Thoracic aorta (tissue), 2 donors: ENCODE measurements at places on chromosomes 6 and 20. TPM values are rescaled to one million over a fixed set of nuclear protein-coding genes. Genes with fewer than 3 reads are reported as not detected.

SNAP25 gene
- 1.3 TPM for total RNA-seq

NNAT gene
- not detected for total RNA-seq

PRR18 gene
- not detected for total RNA-seq

TNNC2 gene
- total RNA-seq: not detected

SLC17A3 gene
- 0.63 TPM for total RNA-seq

LTB gene
- not detected for total RNA-seq

CSNK2B gene
- total RNA-seq: 202 TPM

HLA-DPA1 gene
- total RNA-seq: 148 TPM

DNA sequence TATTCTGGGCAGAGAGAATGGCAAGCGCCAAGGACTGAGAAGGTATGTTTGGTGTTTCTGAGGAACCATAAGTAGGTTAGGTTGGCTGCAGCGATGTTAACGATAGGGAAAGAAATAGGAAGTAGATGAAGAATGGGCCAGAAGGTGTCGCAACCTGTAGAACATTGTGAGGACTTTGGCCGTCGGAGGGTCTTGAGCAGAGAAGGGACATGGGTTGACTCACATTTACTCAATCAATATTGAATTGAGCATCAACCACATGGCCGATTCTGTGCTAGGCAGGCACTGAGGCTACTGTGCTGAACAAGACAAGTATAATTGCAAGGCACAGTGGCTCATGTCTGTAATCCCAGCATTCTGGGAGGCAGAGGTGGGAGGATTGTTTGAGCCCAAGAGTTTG, 26.8 kb upstream of the RPN2 start:
- no peak for DNase-seq

DNA sequence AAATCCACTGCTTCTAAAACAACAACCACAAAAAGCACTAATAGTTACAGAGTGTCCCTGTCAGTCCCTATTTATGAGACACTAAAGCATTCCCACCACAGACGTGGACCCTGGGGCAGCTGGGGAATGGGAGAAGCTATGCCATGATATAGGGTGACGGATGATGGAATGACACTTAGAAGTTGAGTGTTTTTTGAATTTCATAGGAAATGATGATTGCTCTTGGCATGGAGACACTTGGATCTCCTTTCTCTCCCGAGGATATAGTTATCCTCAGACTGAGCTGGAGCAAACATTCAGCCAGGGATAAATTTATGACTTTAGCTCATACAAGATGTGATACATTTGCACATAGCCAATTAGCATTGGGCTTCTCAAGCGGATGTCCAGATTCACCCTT, 151.2 kb downstream of the EDN3 start:
- DNase-seq: no peak

DNA sequence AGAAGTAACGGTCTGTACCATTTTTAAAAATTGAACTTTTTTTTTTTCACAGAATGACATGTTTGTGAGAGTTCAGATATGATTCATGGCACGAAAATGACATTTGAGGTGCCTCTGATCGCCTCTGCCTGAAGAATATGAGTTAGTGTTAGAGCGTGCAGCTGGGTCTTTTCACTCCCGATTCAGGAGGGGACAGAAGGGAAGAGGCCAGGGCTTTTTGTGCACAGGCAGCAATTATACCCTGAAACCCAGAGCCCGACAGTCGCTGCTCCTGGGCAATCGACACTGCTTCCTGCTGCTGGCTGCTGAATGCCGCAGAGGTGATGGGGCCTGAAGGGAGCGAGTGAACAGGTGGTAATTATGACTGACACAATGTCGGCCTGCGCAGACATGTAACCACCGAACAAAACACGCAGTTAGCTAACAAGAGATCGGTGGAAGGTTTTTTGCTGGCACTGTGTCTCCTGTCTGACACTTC, 652.0 kb upstream of the NOX3 start:
- no peak for DNase-seq

DNA sequence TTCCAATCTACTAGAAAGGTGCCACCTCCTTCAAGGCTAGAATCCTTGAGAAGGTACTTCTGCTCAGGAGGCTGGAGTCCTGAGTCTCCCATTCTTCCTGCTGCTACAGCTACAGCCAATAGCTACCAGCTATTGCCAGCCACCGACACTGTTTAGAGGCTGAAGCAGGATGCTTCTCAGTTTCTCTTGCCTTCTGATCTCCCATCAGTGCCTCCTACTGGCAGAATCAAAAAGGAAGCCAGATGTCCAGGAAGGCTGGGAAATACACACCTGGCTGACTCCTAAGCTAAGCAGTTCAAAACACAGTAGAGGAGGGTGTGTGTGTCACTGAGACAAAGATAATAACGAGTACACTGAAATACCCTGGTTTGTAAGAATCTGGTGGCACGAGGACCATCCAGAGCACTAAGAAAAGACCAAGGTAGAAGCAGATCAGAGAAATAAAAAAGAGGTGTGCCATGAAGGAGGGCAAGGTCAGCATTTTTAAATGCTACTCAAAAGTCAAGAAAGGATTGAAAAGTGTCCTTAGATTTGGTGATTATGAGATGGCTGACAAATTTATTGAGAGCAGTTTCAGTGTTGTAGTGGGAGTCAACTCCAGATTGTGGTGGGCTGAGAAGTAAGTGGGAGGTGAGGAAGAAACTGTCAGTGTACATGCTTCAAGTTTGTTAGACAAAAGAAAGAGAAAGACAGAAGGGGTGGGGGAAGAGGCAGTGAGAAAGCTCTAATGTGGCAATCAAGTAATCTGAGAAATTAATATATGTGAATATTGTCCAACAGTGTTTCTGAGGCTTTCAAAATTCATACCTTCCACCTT, 2.3 kb upstream of the HLA-DMA start:
- no peak for DNase-seq

DNA sequence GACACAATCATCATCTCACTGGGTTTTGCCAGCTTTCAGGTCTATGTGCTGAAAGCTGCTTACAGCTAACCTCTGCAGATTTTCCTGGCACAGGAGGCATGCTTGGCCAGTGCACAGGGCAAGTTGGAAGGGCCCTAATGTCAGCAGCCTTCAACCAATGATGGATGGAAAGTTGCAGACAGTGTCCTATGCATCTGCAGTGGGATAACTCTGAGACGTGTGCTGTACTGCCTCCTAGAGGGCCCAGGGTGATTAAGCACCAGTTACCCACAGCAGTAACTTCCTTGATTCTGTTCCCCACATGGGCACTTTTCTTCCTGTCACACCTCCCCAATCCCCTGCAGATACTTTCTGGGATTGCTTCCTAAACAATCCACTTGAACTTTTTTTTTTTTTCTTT, 38.6 kb downstream of the OVOL2 start:
- no peak for DNase-seq

DNA sequence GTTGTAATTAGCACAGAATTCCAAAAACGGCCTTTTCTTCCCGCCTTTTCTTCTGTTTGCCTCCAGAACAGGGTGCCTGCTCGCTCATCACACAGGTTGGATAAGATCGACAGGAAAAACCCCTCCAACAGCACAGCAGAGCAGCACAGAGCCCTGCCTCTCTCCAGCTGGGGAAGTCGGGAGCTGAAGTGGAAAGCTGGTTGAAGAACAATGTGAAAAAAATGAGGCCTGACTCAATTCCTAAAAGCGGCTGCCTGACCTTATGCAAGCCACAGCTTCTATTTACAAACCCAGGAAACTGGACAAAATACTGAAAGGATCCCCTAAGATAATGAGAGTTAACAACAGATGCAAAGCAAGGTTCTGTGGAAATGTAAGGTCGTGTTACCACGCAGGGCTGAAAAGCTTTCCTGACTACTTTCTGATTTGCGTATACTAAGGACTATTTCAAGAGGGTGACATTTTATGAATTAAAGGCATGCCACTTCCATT, 116.9 kb downstream of the TTLL2 start:
- no peak for DNase-seq

DNA sequence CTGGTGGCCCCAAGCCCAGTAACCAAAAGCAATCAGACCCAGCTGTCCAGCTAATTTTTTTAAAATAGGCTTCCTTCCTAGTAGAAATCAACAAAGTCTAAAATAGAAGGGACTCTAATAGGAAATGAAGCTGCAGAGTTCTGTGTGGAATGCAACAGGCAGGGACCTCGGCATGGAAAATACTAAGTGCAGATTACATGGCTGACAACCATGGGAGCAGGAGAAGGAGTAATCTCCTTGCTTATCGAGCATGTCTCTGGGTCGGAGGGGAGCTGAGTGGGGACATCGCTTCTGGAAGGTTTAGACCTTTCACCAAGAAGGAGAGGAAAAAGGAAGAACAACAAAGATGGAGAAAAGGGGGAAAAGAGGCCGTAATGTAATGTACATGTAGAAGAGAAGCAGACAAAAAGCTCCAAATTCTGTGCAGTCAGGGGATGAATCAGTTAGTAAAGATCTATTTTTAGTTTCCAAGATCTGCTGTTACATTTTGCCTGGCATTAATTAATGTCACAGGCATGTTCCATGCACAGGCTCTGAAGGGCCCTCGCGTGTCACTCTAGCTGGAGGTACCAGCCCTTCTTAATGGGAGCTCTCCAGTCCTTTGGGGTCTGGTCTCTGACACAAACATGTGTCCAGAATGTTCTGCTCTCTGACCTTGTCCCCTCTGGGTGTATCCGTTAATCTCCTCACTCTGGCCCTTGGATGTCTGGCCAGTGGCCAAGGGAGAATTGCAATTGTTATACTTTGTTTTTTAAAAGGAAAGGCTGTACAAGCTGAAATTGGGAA, 16.6 kb upstream of the ZNF831 start:
- DNase-seq: no peak

DNA sequence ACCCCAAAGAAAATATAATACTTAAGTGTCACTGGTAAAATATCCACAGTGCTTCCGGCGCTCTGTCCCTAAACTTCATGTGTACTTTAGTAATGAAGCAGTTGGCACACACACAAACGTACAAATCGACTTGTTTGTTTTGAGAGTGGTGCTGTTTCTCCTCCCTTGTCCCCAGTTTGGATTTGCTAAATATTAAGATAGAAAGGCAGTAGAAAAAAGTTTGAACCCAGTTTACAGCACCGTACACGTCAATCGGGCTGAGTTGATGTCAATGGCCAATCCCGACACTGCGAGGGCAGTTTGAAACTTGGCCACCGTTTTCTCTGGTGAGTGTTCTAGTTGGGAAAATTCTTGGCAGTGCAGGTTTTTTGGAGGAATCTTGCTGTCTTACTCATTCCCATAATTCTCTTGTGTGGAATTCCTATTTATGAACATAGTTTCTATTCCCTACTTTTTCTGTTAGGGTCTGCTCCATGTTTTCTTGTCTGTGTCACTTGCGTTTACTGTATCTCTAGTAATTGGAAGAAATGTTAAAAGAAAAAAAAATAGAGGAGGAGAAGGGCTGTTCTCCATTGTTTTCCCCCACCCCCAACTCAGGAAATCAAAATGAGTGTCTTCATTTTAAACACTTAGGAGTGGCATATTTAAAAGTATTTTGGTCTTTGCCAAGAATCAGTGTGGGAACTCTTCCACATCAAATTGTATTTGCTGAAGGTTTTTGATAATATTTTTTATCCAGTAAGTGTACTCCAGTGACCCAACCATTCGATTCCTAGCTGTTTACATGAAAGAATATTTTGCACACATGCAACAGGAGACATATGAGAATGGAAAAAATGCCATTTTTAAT, 72.3 kb downstream of the OR2B2 start:
- DNase-seq: no peak

DNA sequence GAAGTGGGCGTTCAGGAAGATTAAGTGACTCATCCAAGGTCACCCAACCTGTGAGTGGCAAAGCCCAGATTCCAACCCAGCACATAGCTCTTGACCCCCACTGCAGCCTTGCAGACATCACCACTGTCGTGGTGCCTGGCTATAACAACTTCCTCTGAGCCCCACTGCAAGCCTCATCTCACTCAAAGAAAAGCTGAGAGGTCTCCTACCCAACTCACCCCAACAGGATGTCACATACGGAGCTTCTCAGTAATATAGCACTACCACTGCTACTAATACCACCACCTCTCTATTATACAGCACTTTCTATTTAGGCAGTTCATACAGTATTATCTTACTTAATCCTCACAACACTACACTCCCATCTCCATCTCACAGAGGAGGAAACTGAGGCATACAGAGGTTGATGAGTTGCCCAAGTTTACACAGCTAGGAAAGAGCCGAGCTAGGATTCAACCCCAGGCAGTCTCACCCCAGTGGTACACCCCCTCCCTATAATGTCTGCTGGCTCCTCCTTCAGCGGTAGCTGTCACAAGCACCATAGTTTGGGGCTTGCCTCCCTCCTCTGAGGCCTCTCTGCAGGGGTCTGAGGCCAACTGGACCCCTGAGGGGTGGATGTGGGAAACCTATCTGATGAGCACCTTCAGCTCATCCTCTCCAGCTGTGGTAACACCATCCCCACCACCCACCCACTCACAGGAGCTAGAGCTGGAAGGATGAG, 19.5 kb downstream of the TFEB start:
- no peak for DNase-seq

GRCh38 chr6:121505284-121505683, 69.8 kb downstream of the GJA1 start:
- DNase-seq: no peak

DNA sequence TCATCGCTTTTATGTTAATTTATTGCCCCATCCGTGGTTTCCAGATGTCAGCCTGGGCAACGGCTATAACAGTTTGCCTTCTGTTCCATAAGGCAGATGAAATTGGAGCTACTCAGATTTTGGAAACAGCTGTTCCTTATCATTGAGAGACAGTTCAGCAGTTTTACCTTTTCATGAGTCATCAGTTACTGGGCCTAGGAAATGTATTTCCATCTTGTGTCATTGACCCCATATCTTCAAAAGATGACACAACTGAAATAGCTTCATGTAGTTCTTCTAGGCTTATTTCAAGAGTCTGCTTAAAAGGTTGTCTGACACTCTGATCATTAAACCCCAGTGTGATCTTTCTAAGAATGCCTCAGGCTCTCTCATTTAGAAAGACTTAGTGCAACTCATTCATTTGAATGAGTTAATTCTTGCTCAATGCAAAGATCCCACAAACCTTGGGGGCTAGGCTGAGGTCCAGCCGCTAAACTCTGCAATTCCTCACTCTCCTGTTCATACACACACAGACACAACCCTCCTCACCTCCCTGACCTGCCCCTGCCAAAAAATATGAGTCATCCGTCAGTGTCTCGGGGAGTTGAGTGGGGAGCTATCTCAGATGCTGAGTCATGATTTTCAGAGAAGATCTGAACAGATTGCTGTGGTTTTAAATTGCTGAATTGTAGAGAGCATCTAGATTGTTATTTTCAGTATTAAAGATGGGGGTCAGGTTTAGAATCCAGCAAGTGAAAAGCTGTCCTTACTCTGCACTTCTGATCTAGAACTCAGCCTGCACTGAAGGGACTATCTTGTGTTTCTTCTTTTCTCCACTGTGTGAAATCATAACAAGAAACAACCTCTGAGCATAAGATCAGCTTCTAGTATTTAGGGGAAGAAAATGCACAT, 61.8 kb downstream of the RPP40 start:
- DNase-seq: no peak

GRCh38 chr6:73329201-73329600, 24.9 kb downstream of the DPPA5 start:
- DNase-seq: no peak
